Neural crest cell (in vitro differentiated cells): ENCODE measurements at places on chromosomes 2 and 18. TPM values are rescaled to one million over a fixed set of nuclear protein-coding genes. Genes with fewer than 3 reads are reported as not detected.

DNA sequence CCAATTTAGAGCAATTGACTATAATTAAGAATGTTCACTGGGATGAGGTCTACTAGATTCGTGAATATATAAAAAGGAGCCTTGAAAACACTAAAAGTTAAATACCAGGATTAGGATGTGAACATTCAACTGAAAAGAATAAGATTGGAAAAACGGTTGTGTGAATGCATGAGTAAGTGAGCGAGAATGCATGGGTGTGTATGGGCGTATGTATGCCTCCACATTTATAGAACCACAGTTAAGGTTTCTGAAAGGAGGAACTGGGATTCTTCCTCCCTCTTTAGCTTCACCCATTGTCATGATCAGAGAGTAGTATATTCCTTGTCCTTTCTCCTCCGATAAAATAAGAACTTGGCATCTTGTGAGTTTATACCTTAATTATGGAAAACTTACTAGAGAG lies 151.1 kb upstream of the UBE2E3 start:
- no peak for DNase-seq

The ALPG gene
- total RNA-seq, result not detected in 2 replicates

The SERPINB4 gene
- total RNA-seq, result not detected in 2 replicates

The SOX11 gene
- total RNA-seq, result 197 and 201 TPM in 2 replicates

- DNase-seq, result no peak
These were observed 195.9 kb downstream of the NEDD4L start for GRCh38 chr18:58239879-58240278.
